ENCODE measurements at places on chromosomes 3 and 15.

DNA sequence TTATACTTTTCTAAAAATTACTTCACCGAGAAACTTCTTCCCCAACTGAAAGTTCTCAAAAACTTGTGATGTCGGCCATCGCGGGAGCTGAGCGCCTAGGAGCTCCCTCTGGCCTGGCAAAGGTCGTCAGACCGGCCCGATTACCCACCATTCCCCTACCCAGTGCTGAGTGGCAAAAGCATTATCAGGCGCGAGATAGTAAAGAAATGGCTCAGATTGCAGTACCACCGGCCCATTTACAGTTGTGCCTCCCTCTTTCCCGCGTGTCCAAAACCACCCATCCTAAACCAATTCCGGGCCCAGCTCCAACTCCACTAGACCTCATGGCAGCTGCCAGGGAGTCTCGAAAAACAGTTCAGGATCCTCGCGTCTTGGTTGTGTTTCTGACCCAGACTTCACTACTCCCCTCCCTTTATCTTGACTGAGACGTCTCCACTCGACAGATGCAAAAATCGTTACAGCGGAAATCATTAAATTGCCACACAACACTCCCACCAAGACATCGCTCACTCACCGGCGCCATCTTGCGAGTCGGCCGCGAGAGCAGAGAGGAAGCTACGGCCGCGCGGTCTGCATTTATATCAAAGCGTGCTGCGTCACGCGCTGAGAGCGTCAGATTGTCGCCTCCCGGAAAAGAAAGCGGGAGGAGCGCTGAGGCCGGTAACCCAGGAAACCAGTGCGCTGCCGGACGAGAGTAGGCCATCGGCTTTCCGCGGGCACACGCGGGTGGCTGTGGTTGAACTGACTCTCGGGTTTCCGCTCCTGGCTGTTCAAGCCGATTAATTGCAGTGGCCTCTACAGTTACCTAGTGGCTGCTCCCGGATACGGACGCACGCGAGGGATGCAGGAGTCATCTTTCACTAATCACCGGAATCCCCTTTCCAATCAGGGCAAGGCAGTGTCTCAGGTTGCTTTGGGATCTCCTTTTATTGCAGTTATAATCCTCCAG, at the start of gene RPL22L1:
RPL22L1 (minus strand) TSS at position 551 of the 949 bp plus-strand sequence; CDS start at position 523, 28 bp downstream.
- DNase-seq = peak; percentile 96

DNA sequence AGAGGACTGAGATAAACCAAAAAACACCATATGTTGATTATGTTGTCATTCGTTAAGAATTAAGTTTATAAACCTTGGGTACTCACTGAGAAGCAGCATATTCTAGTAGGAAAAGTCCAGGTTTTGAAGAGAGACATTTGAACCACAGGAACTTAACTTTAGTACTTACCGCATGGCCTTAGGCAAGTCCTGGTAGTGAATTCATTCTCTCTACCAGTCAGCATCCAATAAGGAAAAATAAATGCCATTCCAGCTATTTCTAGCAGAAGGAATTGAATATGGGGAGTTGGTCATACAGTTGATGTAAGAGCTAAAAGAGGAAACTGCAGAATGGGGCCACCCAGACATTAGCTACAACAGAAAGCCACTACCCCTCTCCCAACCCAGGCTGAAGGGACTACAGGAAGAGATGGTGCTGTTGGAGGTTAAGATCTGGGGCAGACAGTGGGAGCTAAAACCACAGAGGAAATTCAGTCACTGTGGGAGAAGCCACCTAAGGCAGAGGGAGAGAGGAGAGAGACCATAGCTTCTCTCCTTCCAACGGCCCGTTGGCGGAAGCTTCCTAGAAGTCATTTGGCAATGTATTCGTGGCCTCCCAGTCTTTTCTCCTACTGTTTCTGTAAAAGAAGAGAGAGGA, 133.8 kb upstream of the RARB start:
- no peak for DNase-seq

DNA sequence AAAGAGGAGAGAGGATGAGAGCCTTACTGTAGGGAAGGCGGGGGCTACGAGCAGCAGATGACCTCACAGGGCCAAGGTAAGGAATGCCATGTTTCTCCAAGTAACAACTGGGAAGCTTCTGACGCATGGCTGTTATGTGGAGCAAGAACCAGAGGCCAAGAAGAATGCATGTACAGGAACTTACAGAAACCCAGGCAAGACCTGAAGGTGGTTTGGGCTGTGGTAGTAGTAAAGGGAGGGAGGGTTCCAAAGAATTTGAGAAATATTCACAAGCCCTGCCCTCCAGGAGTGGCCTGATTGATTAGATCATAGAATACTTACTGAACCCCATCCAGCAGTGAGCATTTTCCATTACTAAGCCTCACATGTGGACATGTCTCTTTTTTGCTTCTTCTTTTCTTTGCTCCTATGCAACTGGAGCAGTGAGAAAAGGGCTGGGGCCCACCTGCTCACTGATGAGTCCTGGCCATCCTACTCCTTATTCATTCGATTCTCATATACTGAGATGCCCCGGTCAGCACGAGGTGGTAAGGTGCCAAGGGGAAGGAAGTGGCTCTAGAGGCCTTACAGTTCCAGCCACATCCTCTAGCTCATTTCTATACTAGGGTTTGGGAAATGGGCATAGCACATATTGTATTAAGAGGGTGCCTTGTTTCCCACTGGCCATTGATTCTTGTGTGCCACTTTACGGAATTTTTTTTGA, 8.3 kb upstream of the SLC12A8 start:
- DNase-seq = peak; percentile 72

- no peak for DNase-seq
These were observed 64.3 kb downstream of the EPHB1 start for GRCh38 chr3:134859341-134859740.

DNA sequence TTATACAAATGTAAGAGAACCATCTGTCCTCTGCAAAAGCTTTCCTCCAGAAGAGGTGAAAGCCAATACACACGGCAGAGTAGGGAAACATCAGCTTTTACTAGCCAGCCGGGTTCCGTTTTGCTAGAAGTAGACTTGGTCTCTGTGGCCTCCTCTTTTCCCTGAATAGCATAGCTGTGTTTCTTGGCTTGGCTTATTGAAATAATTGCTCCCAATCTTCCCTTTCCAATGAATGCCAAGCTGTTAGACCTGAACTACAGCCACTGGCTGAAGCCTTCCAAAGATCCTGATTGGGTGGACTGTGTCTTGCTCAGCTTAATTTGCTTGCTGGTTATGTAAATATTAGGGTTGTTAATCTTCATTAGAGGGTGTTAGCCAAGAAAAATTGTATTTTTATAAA, 157.8 kb upstream of the ROPN1 start:
- DNase-seq = no peak

- no peak for DNase-seq
These were observed 241.1 kb downstream of the ZNF385D start for GRCh38 chr3:21509731-21510470.

DNA sequence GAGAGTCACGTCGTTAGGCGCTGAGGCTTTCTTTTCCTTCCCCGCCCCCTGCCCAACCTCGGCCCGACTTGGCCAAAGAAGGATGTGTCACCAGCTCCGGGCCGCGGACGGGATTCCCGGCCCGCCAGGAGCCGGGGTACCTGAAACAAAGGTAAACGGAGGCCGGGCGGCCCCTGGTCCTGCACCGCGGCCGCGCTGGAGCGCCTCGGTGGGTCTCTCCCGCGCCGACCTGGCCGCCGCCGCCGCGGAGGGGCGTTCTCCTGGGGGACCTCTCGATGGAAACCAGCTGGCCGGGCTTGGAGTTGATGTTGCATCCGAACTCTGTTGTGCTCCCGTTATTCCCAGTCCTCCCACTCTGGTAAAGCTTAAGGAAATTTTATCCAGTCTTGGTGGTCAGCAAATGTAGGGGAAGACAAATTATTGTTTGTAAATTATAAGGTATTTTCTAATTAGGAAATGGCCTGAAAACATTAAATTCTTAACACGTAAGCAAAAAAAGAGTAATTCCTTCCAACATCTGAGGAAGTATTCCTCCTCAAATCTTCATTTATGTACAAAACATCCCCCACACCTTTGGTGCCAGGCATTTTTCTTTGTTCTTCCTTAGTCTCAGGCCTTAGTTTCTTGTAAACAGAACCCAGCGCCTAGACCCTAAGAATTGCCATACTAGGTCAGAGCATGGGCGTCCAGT, 888 bp downstream of the PPP2R3A start:
- DNase-seq = peak; percentile 34

GRCh38 chr3:168470380-168470779, 374.7 kb upstream of the GOLIM4 start:
- no peak for DNase-seq

GRCh38 chr15:101566748-101567488, 77.4 kb upstream of the PCSK6 start:
- no peak for DNase-seq

- DNase-seq = no peak
These were observed 80.6 kb downstream of the NCEH1 start for GRCh38 chr3:172630316-172630715.

GRCh38 chr3:45093176-45093575, 53.0 kb downstream of the CDCP1 start:
- no peak for DNase-seq

DNA sequence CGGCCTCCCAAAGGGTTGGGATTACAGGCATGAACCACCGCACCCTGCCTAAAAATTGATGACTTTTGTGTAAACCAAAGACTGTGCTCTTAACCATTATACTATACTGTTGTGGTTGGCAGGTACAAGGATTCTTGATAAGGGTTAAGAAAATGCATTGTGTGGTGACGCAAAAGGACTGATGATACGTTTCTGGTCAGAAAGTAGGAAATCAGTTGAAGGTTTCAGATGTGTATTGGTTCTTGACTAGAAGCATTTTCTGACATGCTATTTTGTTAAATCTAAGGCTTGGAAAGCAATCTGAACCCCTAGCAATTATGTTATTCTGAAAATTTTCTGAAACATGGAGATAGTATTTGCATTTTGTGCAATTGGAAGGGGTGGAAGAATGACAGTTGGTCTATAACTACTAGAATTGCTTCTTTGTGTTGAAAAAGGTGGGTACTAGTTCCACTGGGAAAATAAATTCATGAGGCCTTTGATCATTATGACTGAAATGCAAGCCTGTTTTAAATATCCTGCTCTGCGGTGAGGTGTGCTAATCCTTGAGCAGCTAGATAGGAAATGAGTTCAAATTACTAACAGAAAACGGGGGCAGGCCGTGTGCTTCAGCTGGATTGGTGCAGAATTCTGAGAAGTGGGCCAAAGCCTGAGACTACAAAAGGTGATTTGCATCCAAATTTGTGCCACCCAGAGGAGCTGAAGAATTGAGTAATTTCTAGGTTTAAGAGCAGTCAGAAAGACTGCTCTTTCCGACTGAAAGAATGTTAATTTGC, 66.0 kb upstream of the LRRFIP2 start:
- no peak for DNase-seq

- no peak for DNase-seq
These were observed 29.7 kb downstream of the LRCH3 start for GRCh38 chr3:197820550-197821335.

GRCh38 chr3:181613191-181613590, 98.5 kb upstream of the SOX2 start:
- no peak for DNase-seq

DNA sequence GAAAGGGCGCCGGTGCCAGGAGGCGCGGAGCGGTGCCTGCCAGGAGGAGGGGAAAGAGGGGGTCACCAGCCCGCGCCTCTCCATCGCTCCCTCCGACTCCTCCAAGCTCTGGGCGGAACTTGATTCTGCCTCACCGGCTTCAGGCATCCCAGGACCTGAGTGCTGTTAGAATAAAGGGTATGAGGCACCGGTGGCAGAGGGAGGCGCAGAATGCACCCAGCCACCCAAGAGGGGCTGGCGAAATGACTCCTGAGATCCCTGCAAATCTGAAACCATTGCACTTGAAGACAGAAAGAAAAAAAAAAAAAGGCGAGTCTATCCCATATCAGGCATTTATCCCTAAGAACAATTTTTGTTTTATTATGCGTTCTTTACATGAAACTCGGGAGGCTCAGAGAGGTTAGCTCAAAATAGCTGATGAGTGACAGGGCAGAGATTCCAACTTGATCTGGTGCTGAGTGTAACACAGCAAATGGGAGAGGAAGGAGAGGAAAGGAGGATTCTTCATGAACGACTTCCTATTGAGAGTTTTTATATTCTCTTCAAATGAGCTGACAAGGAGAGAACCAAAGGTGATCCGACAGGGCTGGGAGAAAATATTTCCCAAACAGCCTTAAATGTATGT, 157.0 kb upstream of the FRMD4B start:
- no peak for DNase-seq

GRCh38 chr3:154176036-154176435, 54.8 kb downstream of the ARHGEF26 start:
- DNase-seq = peak; percentile 11

DNA sequence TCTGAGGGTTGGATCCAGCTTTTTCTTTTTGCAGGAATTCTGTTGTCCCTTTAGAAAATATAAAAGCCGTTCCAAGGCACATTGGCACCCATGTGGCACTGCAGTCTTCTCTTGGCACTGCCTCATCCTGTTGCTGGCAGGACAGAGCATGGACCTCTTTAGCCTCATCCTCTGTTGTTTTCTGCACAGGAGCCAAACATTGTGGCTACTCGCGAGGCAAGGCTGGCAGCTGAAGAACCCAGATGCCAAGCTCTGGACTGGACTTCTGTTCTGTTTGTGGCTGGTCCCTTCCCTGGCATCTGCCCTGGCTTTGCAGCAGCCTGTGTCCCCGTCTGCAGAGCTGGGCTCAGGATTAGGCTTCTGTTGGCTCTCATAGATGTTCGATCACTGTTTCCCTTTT, 224.7 kb upstream of the TBC1D5 start:
- no peak for DNase-seq

DNA sequence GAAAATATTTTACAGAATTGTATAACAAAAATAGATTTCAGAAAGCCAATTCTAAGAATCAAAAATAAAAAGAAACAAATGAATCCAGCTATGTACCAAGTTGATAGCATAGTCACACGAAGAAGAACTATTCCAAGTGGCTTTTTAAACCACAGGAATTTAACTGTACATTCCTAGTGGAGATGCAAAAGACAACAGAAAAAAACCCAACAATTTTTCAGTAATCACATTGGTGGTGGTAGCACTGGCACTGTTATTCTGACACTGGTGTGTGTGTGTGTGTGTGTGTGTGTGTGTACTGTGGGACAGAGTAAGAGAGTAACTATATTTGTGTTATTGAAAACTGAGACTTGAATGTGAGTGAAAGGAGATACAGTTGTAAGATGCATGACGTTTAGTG, 9.1 kb downstream of the BFSP2 start:
- peak; percentile 76 for DNase-seq

All from fibroblast of upper back skin (primary cell).